SK-N-SH treated with all-trans-retinoic acid at 6 μM for 48 hours (cell line): ENCODE measurements at places on chromosomes 7 and 10.

DNA sequence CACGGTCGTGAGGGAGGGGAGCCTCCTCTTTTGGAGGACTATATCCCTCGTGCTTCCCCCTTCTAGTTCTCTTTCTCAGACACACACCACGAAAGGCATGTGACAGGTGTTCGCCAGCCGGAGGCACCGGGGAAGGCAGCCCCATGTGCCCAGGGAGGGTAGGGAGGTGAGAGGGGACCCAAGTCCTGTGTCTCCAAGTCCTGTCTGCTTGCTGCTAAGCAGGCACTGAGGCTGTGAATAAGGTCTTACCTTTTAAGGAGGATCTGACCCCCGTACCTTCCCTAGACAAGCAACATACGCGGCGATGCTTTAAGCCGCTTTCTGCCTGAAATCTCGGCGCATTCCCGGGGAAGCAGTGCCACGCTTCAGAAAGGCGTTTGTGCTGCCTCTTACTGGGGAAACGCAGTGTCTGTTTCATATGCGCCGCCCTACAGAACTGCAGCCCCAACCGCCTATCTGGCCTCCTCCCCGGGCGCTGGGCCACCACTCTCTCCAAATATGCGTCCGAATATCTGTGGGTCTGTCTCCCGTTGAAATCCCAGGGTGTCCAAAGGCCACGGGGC lies 770 bp downstream of the PLXNA4 start:
- peak; percentile 80 for ATAC-seq

DNA sequence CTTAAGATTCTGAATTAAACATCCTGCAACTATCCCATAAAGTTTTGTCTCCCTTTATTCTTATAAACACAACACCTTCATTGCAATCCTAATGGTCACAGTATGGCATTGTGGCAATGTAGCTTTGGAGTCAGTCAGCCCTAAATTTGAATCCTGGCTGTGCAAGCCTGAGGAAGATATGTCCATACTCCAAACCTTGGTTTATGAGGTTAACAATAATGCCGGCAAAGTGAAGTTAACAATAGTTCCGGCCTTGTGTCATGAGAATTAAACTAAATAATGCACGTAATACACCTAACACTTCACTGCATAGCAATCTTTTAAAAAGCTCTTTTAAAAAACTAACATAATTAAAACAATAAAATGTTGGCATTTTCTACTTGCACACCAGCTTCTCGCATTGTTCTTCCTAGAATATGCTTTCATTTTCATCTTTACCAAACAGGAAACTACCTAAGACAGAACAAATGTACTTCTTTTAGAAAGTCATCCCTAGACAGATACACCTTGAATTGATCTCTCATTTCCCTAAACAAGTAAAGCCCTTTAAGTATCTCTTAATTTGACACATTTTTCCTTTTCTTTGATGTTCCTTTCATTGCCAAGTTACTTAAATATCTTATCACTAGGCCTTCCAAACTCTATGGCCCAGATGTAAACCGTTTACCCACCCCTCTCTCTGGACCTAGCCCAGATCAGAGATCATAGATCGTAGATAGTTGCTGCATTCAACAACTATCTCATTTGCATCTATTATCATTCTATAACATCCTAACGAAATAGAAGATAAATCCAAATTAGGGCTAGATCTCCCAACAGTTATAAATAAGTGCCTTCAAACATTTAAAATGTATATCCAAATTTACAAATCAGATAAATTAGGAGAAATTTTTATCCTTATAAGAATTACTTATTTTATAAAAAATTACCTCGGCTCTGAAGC lies 66.7 kb downstream of the CREB3L2 start:
- ATAC-seq, result no peak

GRCh38 chr7:112790586-112791003 lies 402 bp upstream of the TMEM168 start:
- no peak for ATAC-seq

DNA sequence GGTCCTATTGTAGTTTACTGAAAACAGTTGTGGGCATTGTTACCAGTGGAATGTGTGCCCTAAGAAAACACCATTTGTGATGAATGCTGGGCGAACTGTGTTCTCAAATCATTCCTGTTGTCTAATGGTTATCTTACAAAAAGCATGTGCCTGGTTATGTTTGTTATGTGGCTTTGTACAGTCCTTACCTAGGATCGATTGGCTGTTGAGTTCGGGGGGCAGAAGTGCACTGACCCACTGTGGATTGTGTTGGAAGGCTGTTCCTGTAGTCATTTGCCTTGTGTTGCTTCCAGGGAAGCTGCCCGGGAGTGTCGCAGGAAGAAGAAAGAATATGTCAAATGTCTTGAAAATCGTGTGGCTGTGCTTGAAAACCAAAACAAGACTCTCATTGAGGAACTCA lies 84.3 kb downstream of the CREM start:
- ATAC-seq, result no peak

- no peak for ATAC-seq
Observed at GRCh38 chr10:24439935-24440334, 231.0 kb downstream of the KIAA1217 start.

DNA sequence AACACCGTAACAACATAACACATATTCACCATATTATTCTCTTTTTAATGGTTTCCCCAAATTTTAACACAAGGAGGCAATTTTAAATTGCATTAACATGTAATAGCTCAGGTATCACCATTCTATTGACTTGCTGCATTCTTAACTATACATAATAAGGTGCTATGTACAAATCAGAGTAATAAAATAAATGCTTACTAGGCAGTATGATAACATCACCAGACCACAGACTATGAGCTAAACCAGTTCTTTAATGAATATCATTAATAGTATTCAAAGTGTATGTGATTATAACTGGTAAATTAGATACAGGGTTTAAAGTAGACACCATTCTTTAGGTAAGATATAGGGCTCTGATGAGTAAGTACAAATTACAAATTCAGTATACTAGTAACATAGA lies 226.6 kb downstream of the DNAJC1 start:
- ATAC-seq, result no peak

- no peak for ATAC-seq
Observed at GRCh38 chr7:111045449-111045848, 45.5 kb upstream of the LRRN3 start.

DNA sequence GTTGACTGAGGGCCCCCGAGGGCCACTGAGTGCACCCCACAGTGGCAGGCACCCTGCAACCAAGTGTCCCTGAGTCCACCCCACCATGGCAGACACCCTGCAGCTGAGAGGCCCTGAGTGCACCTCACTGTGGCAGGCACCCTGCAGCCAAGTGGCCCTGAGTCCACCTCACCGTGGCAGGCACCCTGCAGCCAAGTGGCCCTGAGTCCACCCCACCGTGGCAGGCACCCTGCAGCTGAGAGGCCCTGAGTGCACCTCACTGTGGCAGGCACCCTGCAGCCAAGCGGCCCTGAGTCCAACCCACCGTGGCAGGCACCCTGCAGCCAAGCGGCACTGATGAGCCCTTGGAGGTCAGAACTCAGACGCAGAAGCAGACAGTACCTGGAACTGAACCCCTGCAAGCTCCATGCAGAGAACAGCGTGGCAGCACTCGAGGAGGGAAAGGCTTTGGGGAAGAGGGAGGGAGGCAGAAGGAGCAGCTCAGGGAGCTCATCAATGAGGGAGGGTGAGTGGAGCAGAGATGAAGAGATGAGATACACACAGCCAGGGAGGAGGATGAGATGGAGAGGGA lies 156.5 kb downstream of the WDR37 start:
- no peak for ATAC-seq

GRCh38 chr10:88507826-88508453 lies 75.2 kb downstream of the RNLS start:
- no peak for ATAC-seq

DNA sequence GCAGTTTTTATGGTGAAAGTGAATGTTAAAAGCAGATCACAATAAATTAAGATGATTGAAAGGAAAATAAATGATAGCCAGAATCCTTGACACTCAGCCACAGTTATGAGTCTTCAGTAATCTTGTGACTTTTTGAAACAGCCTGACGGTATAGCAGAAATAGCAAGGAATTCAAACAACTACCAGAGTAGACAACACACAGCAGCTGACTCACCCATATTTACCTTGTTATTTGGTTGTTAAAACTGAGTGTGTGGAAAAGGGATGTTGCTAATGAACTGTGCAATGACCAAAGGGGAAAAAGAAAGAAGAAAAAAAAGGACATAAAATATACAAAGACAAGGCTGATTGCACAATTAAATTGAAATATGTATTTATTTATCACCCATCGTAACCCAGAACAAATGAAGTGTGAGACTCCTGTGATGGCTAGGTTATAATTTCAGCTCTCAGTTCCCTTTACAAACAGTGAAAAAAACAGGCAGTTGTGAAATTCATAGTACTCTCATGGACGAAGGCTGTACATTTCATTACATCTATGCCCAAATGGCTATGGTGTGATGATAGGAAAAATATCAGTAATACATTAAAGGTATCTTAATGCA lies 1023.0 kb upstream of the SORCS1 start:
- no peak for ATAC-seq

- peak; percentile 90 for ATAC-seq
Observed at GRCh38 chr7:70193514-70193913, 595.2 kb downstream of the AUTS2 start.

DNA sequence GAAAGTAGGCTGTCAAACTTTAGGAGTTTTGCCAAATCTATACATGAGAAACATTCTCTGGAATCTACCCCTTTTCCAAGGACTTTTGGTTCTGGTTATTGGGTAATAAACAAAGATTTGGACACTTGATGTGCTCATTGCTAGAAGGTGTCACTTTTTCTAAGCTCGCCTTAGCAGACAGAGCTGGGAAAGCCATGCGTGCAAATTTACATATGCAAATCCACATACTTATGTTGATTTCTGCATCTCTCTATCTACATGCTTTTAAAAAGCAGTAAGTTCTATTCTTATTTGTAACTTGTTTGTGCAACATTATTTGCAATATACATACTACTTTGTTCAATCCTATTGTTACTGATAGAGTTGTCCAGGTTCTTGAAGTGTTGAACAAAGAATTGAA lies 22.5 kb upstream of the GIMAP6 start:
- no peak for ATAC-seq

DNA sequence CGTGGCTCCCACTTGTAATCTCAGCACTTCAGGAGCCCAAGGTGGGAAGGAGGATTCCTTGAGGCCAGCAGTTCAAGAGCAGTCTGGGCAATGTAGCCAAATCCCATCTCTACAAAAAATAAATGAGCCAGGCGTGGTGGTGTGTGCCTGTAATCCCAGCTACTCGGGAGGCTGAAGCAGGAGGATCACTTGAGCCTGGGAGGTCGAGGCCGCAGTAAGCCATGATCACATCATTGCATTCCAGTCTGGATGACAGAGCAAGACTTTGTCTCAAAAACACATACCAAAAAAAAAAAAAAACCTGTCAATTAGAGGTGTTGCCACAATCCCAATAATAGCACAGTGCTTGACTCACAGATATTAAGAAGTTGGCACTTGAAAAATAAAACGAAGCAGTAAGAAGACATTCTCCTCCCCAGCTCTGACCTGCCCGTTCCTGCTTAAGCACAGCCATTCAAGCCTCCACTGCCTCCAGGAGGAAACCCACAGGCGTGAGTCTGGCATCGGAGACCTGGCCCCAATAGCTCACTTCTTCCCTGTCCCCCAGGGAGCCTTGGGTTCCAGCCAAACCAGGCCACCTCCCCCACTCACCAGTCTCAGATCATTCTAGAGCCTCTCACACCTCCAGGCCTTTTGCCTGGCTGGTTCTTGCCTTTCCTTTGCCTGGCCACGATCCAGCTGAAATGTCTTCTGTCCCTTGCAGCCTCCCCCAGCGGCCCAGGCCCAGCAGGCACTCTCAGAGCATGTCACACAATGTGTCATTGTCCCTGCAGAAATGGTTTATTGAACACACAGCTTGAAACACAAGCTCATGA lies 45.3 kb upstream of the GTF2I start:
- ATAC-seq, result peak; percentile 37

DNA sequence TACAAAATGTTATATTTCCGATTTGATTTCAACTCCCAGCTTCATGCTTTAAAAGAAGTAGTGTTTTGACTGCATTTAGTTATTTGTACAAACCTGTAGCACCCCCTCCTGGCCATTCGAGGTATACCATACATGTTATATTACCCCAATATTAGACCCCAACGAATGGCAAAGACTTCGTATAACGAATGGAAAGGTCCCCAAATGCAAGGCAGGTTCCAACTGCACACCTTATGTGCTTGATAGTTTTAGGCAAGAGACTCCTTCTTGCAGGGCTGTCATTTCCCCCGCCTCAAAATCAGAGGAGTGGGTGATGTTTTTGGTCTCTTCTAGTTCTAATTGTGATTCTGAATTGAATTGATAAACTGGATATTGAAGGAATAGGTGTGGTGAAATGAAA lies 101.1 kb upstream of the TARP start:
- 0 out of 3 replicates have a peak, but pooled peaks have one; percentile 29 for ATAC-seq

- ATAC-seq, result no peak
Observed at GRCh38 chr7:169276-170172, 22.8 kb upstream of the FAM20C start.

- ATAC-seq, result no peak
Observed at GRCh38 chr7:116675812-116676355, 3.9 kb downstream of the MET start.

- no peak for ATAC-seq
Observed at GRCh38 chr10:71333129-71333887, 14.2 kb downstream of the SLC29A3 start.

- no peak for ATAC-seq
Observed at GRCh38 chr10:12636571-12636970, 287.2 kb downstream of the CAMK1D start.

DNA sequence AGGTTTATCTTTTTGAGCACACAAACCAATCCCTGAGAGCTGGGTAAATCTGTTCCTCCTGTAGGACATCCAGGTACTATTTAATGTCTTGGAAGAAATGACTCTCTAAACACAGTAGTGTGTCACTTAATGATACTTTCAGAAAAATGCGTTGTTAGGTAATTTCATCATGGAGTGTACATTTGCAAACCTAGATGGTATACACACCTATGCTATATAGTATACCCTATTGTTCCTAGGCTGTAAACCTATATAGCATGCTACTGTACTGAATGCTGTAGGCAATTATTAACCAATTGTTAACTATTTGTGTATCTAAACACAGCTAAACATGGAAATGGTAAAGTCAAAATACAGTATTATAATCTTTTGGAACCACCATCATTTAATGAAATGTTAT lies 10.1 kb downstream of the RUFY2 start:
- no peak for ATAC-seq

DNA sequence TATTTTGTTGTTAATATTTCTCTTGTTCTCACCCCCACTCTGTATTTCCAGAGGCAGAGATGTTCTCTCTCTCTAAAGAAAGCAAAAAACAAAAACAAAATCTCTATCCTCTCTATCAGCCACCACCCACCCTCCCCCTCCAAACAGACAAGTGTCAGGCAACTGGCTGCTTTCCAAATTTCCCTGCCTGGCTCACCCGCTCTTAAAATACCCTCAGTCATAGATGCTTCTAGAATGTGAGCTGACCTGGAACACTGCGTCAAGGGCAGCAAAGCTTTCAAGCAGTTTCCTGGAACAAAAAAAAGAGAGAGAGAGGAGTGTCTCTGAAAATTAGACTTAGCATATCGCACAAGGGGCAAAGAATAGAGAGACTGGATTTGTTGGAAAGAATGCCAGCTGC lies 341.0 kb upstream of the ZMIZ1 start:
- no peak for ATAC-seq

GRCh38 chr7:12729112-12729511 lies 41.7 kb downstream of the ARL4A start:
- peak; percentile 64 for ATAC-seq

- ATAC-seq, result no peak
Observed at GRCh38 chr10:83680470-83680891, 458.8 kb upstream of the GHITM start.

- ATAC-seq, result peak; percentile 97
Observed at GRCh38 chr7:100177045-100178001, at the start of the genes GPC2 and STAG3. TSS of gene GPC2 (minus strand) at chr7:100177381. CDS start at chr7:100177199, 182 bp downstream. TSS of gene STAG3 (plus strand) at chr7:100177918. CDS start at chr7:100180557, 2,639 bp downstream.

- ATAC-seq, result no peak
Observed at GRCh38 chr7:89060234-89060633, 264.7 kb upstream of the TEX47 start.
